Liver (tissue), 10 donors: ENCODE measurements at places on chromosomes 3 and 15.

DNA sequence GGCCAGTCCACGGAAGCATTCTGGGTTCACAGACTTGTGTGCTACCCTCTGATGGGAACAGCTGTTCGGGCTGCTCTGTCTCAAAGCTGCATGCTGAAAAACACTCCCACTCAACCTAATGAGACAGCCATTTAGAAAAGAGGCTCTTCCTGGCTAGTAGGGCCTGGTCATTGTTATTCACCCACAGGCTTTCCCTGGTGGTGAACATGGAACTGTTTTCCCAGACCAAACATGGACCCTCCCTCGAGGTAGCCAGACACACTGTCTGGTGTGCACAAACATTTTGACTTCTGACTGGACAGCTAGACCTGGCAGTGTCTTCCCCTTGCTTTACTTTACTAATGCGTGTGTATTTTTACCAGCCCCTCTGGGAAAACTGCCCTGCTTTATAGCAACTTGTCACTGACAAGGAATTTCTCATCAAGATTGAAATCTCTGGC lies 39.0 kb downstream of the MECOM start:
- no peaks in the 10 kb centered on the region for H3K27me3 ChIP-seq
- no peaks in the 10 kb centered on the region for H3K36me3 ChIP-seq
- H3K4me1 ChIP-seq = no peaks in the 10 kb centered on the region
- no peak for DNase-seq

- no peaks in the 10 kb centered on the region for H3K36me3 ChIP-seq
- no peak for DNase-seq
- no peak overlapping the region for H3K4me3 ChIP-seq
These were observed 106.1 kb downstream of the EOMES start for GRCh38 chr3:27616031-27616430.

GRCh38 chr15:43429687-43430086 lies 58.8 kb downstream of the TUBGCP4 start:
- H3K4me3 ChIP-seq = no peak overlapping the region
- H3K27ac ChIP-seq = no peak overlapping the region
- H3K36me3 ChIP-seq = peaks cover 16% of the 10 kb centered on the region
- no peaks in the 10 kb centered on the region for H3K4me1 ChIP-seq
- DNase-seq = no peak

DNA sequence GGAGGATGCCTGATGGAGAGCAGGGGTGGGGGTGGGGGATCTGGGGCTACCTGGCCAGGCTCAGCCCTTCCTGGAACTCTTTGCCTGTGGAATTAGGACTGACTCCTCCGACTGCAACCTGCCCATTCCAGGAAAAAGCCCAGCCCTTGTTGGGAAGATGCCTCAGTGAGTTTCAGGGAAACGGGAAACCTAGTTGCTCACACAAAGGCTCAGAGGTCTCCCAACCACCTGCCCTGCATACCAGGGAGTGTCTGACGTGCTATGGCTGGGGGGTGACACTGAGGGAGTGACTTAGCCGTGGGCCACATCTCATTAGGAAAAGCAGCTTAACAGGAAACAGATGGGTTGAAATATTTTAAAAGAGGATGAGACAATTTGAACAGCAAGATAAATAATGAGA lies 27.9 kb downstream of the CYP8B1 start:
- H3K4me3 ChIP-seq = no peak overlapping the region
- H3K36me3 ChIP-seq = no peaks in the 10 kb centered on the region
- H3K27ac ChIP-seq = peak overlapping the region; percentile 63
- H3K4me1 ChIP-seq = peaks cover 21% of the 10 kb centered on the region

DNA sequence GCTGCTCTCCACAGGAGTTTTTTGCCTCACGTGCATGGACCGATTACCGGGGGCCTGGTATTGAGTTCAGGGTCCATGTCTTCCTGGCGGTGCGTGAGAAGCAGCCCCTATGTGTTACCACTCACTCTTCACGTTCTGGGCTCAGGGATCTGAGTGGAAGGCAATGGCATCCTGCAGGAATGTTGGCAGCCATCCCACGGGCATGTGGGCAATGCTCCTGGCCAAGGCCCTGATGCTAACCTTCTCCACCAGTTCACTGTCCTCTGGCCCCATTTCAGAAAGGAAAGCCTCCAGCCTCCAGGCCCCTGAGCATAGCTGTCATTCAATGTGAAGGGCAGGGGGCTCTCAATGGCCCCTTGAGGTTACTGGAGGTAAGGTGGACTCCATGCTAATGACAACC lies 43.0 kb upstream of the KY start:
- H3K36me3 ChIP-seq = no peaks in the 10 kb centered on the region
- no peak for DNase-seq
- no peak overlapping the region for H3K4me3 ChIP-seq
- no peak overlapping the region for H3K27ac ChIP-seq
- no peaks in the 10 kb centered on the region for H3K27me3 ChIP-seq
- no peaks in the 10 kb centered on the region for H3K4me1 ChIP-seq

DNA sequence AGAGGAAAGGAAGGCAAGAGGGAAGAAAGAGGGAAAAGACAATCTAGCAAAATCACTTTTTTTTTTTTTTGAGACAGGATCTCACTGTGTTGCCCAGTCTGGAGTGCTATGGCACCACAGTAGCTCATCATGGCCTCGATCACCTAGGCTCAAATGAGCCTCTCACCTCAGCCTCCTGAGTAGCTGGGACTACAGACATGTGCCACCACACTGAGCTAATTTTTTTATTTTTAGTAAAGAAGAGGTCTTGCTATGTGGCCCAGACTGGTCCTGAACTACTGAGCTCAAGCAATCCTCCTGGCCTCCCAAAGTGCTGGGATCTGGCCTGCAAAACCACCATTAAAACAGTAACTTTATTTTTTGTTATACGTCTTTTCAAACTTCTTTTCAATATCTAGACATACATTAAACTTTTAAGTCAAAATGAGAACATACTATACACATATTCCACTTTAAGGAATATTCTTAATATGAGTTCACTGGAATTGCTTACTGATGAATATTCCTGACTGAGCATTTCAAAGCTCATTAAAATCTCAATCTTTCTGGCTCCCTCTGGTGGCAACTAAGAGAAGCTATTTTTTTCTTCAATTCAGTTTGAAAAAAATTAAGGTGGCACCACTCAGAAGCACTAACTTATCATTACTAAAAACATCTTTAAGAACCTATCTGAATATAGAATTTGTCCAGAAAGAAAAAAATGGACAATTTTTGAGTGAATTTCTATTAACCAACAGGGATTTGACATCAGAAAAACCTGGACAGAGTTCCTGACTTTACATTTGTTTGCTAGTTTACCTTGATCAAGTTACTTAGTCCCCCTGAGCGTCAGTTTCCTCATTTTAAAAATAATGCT lies 40.9 kb downstream of the UACA start:
- no peaks in the 10 kb centered on the region for H3K27me3 ChIP-seq
- no peak overlapping the region for H3K27ac ChIP-seq
- H3K4me3 ChIP-seq = no peak overlapping the region
- DNase-seq = no peak
- H3K36me3 ChIP-seq = no peaks in the 10 kb centered on the region

DNA sequence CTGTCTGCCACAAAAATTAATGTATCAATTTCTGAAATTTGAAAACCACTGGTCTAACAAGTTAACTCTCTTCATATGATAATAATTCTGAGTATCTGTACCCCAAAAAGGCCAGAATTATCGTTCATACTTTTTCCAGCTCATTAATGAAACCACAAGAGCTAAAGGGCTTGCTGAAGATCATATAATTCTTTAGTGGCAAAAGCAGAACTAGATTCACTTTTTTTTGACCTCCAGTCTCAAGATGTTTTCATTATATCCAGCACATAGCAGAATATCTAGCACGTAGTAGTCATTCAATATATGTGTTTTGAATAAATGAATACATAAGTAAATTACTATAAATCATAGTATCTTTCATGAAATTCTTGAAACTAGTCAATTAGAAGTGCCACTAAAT lies 246.7 kb upstream of the KCNH8 start:
- no peak overlapping the region for H3K4me3 ChIP-seq
- no peaks in the 10 kb centered on the region for H3K4me1 ChIP-seq
- no peaks in the 10 kb centered on the region for H3K27me3 ChIP-seq

DNA sequence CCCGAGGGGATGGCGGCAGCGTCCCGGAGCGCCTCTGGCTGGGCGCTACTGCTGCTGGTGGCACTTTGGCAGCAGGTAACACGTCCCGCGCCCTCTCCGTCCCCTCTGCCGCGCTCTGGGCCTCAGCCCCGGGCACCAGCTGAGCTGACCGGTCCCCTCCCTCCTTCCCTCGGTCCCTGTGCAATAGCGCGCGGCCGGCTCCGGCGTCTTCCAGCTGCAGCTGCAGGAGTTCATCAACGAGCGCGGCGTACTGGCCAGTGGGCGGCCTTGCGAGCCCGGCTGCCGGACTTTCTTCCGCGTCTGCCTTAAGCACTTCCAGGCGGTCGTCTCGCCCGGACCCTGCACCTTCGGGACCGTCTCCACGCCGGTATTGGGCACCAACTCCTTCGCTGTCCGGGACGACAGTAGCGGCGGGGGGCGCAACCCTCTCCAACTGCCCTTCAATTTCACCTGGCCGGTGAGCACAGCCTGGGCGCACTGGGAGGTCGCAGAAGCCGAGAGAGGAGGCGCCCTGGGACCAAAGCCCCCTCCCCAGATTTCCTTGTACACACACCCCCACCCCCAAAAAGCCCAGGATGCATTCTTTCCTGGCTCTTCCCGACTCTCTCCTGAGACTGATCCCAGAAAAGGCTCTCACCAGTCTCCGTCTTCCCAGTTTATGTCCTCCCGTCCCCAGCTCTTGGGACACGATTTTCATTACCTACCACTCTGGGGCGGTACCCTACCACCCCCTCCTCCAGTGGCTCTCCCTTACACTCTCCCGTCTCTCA lies 705 bp downstream of the DLL4 start:
- peak overlapping the region; percentile 34 for H3K27ac ChIP-seq
- H3K27me3 ChIP-seq = no peaks in the 10 kb centered on the region
- no peaks in the 10 kb centered on the region for H3K36me3 ChIP-seq
- H3K4me1 ChIP-seq = peaks cover 32% of the 10 kb centered on the region
- no peak for DNase-seq
- peak overlapping the region; percentile 53 for H3K4me3 ChIP-seq

- H3K27ac ChIP-seq = no peak overlapping the region
- H3K4me3 ChIP-seq = no peak overlapping the region
- DNase-seq = no peak
These were observed 7.4 kb downstream of the HCN4 start for GRCh38 chr15:73361337-73361736.

DNA sequence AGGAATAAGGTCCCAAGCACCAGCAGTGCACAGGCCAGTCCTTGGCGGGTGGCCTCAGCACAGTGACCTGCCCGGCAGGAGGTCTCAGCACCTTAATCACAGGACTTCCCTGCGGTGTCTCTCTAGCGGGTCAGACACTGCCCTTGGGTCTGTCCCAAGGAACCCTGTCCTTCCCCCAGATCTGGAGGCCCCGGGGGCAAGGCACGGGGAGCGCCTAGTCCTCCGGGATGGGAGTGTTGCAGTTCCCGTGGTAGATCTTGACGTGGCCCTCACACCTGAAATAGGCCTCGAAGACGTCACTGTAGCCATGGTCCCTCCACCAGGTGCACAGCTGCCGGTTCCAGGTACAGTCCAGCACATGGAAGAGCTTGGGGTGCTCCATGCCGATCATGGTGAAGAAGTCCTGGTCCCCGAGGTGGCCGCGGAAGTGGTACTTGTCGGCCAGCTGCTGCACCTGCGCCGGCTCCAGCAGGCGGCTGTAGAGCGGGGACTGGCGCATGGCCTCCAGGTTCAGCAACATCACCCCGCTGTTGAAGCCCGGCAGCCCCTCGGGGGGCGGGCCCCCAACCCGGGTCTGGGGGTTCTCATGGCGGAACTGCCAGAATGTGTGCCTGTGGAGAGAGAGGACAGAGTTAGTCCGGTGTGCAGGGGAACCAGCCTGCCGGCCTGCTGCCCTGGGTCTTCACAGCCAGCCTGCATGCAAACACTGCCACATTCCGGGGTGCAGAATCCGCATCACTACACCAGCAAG lies 201.3 kb downstream of the XXYLT1 start:
- no peak overlapping the region for H3K27ac ChIP-seq
- no peaks in the 10 kb centered on the region for H3K36me3 ChIP-seq
- H3K27me3 ChIP-seq = no peaks in the 10 kb centered on the region
- DNase-seq = no peak
- H3K4me1 ChIP-seq = no peaks in the 10 kb centered on the region

DNA sequence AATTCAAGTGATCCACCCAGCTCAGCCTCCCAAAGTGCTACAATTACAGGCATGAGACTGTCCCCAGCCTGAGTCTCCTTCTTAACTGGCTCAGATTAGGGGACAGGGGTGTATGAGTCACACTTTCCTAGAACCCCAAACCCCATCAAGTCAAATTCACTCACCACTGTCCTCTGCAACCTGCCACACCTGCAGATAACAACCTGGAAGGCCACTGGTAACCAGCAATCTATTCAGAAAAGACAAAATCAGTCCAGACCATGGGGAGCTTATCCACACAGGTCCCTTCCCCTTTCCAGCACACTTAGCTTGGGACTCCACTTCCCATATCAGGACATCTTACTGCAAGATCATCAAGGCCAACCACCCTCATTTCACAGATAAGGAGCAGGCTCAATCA lies 6.4 kb downstream of the WDR73 start:
- no peak overlapping the region for H3K27ac ChIP-seq
- peaks cover 6% of the 10 kb centered on the region for H3K36me3 ChIP-seq
- no peak overlapping the region for H3K4me3 ChIP-seq
- H3K27me3 ChIP-seq = no peaks in the 10 kb centered on the region

GRCh38 chr3:17494117-17494809 lies 248.2 kb downstream of the TBC1D5 start:
- H3K4me3 ChIP-seq = no peak overlapping the region
- H3K27ac ChIP-seq = no peak overlapping the region
- no peak for DNase-seq
- no peaks in the 10 kb centered on the region for H3K4me1 ChIP-seq

DNA sequence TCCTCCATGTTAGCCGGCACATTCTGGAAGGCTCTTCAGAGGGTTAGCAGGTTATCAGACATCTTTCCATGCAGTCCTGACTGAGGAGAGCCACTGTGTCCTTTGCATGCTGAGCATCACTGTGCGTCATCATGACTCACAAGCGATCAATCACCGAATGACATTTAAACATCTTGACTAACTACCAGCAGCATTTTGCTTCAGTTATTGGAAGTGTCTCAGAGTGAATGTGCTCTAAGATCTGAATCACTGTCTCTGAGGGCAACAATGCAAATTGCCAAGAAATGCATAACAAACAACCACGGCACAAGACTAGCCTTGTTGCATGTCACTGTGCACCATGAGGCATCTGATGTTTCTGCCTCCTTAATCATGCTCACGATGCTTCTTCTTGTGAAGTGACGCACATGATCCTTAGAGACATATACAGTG lies 18.3 kb upstream of the ATP8B4 start:
- DNase-seq = no peak
- no peaks in the 10 kb centered on the region for H3K36me3 ChIP-seq
- no peak overlapping the region for H3K27ac ChIP-seq
- H3K4me3 ChIP-seq = no peak overlapping the region
- H3K4me1 ChIP-seq = no peaks in the 10 kb centered on the region

DNA sequence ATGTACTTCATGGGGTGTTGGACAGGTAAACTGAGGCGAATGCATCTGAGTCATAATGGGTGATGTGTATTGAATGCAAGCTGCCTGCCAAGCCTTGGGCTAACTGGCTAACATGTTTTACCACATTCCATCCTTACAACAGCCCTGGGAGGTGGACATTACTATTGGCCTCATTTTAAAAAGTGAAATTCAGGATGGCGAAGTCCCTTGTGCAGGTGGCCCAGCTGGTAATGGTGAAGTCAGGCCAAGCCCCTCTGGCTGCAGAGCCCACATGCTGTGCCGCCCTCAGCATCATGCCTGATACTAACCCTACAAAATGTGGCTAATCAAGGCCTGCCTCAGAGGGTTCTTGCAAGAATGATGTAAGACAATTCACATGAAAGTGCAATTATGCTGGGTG lies 60.0 kb upstream of the CHD2 start:
- H3K4me3 ChIP-seq = no peak overlapping the region
- no peak for DNase-seq
- H3K27me3 ChIP-seq = no peaks in the 10 kb centered on the region
- no peaks in the 10 kb centered on the region for H3K4me1 ChIP-seq
